GM23338 (cell line): ENCODE measurements at places on chromosomes 11 and 22.
A peak's percentile ranks its signal among the peaks of the same experiment; 100 is the strongest.

- no peak for DNase-seq
Observed at GRCh38 chr11:27837895-27838563, 137.8 kb upstream of the BDNF start.

DNA sequence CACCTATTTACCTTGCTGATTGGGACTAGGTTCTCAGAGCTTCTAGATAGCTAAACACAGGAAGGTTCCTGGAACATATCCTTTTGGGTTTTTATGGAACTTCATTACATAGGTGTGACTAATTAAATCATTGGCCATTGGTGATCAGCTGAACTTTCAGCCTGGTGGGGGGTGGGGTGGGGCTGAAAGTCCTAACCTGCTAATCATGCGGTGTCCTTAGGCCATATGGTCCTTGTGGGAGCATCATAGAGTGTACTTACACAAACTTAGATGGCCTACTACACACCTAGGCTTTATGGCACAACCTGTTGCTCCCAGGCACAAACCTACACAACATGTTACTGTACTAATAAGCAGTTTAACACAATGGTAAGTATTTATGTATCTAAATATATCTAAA, 8.6 kb upstream of the SELENOH start:
- DNase-seq: no peak

DNA sequence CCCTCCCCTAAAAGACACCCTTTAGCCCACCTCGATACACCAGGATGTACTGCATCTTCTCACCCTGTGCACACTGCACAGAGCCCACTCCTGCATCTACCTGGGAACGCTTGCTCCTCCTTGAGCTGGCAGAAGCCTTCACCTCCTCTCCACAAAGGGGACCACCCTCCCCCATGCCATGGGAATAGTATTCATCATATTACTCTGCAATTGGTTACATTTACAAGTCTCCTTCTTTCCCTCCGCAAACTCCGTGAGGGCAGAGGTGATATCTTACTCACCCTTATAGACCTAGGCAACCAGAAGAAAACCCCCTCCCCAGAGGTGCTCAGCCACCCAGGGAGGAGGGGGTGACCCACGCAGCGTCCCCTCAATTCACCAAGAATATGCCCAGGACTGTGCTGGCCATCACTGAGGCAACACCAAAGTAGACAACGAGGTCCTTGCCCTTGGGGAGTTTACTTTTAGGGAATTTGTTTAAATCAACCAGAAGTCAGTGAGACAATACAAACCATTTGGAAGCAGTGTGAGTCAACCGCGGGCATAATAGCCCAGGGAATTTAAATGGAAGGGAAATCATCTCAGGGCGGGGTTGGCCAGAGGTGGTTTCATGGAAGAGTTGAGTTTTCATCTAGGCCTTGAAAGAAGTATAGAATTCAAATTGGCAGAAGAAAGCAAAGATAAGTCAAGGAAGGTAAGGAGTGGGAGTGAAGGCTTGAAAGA, 214.5 kb downstream of the BARX2 start:
- no peak for DNase-seq

GRCh38 chr11:131246663-131247062, 123.8 kb upstream of the NTM start:
- DNase-seq: peak; percentile 93

DNA sequence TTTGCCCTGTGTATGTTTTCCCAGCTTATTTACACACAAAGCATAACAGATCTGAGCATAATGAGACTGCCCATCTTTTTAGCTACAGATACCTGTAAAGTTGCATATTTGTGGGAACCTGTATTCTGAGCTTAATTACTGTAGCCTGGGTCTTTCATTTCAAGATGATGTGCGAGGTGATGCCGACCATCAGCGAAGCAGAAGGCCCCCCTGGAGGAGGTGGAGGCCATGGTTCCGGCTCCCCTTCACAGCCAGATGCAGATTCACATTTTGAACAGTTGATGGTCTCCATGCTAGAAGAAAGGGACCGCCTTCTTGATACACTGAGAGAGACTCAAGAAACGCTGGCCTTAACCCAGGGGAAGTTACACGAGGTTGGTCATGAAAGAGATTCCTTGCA, 1.5 kb downstream of the PPFIA1 start:
- no peak for DNase-seq

- DNase-seq: no peak
Observed at GRCh38 chr11:70387564-70387963, 10.8 kb upstream of the CTTN start.

DNA sequence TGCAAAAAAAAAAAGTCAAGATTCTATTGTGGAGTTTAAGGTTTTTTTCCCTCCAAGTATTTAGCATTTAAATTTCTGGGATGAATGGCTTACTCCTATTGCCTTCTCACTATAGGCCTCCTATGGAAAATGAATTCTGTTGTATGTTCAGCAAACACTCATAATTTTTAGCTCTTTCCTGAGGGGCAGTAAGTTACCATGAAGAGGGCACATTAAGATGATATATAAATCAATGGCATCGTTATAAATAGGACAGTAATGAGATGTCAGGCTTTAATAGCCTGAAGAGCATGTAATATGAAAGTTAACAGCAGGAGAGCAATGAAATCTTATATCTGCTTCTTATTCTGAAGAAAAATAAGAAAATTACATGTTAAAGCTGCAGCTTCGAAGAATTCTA, 32.9 kb downstream of the C11orf87 start:
- DNase-seq: no peak

DNA sequence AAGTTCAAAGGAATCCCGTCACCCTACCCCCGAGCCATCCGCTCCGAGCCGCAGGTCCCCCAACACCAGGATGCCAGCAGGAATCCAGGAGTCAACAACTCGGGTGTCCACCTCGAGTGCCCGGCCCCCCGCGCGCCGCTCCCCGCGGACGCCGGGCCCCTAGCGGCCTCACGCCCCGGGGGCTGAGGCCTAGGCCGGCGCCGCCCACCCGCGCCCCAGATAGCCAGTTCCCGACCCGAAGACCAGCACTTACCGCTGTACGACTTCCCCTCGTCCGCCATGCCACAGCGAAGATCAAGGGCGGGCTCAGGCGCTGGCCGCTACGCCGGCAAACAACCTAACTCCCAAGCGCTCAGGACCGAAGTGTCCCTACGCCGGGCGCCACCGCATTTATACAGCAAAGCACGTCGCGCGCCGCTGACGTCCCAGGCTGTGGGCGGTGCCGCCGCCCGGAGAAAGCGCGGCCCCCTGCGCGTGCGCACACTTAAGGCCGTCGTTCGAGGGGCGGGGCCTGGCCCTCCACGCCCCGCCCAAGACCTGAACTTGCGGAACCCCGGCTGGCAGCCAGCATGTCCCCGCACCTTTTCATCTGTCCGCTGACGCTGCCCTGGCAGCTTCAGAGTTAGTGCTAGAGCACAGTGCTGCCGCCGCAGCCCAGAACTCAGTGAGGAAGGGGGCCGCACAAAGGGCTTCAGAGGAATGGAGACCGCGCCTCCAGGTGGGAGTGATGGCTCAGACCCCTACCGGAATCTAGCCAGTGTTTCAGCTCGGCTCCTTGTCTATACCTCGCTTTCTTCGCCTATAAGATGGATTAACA, at the start of gene NXF1:
Gene NXF1, minus strand, starts transcription at position 365 of the 817 bp plus-strand sequence. Its CDS starts 84 bp downstream, at position 281.
- peak; percentile 96 for DNase-seq

DNA sequence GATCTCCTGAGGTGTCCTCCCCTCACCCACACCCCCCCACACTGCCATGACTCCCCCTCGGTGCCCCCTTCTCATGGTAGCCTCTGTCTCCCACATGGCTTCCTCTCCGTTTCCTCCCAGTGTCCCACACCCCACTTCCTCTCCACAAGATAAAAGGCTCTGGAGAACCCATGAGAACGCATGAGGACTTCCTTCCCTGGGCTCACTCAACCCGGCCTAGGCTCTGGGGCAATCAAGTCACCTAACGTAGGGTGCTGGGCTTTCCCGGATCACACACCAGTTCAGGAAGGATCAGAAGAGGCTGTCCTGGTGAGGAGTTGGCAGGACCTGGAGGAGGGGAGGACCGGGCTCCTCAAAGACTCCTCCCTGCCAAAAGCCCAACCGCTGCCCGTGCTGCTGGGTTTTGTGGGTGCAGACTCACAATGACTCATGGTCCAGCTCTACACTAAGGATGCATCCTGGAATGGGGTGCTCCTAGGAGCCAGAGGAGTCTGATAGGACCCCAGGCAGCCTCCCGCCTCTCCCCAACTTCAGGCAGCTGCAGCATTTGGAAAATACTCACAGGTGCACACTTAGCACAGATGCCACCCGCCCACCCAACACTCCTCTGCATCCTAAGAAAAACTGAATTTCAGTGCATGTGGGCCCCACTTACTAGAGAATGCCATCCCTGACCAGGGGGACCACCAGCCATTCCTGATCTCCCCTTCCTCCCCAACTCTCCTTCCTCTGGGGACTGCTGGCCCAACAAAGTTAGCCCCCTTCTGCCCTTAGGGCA, 21.0 kb downstream of the SLC22A12 start:
- DNase-seq: no peak
